Esophagus muscularis mucosa (tissue), 4 donors: ENCODE measurements at places on chromosomes 5 and 9. TPM values are rescaled to one million over a fixed set of nuclear protein-coding genes. Genes with fewer than 3 reads are reported as not detected.

Gene SCGB3A2
- not detected for total RNA-seq

Gene KCTD16
- total RNA-seq, result not detected

Gene IFNA13
- not detected for total RNA-seq

Gene SLC45A2
- total RNA-seq, result 0.26 TPM

Gene RANBP3L
- 3.5 TPM for total RNA-seq

Gene BNIP1
- 9.4 TPM for total RNA-seq

Gene SPAG8
- 0.83 TPM for total RNA-seq

Gene PCDHB11
- total RNA-seq, result 2.7 TPM

Gene CCNB1
- total RNA-seq, result 1.8 TPM

Gene GPR151
- not detected for total RNA-seq

Gene TMEM215
- total RNA-seq, result not detected

GRCh38 chr5:17277907-17278306, 60.5 kb downstream of the BASP1 start:
- DNase-seq, result no peak
- H3K4me3 ChIP-seq, result no peak overlapping the region
- no peaks in the 10 kb centered on the region for H3K27me3 ChIP-seq
- no peaks in the 10 kb centered on the region for H3K4me1 ChIP-seq
- H3K27ac ChIP-seq, result no peak overlapping the region

- peaks cover 10% of the 10 kb centered on the region for H3K36me3 ChIP-seq
- no peaks in the 10 kb centered on the region for H3K27me3 ChIP-seq
- H3K27ac ChIP-seq, result no peak overlapping the region
- H3K4me1 ChIP-seq, result peaks cover 19% of the 10 kb centered on the region
- H3K4me3 ChIP-seq, result no peak overlapping the region
Measured at GRCh38 chr5:143174714-143175398, 228.6 kb downstream of the NR3C1 start.

DNA sequence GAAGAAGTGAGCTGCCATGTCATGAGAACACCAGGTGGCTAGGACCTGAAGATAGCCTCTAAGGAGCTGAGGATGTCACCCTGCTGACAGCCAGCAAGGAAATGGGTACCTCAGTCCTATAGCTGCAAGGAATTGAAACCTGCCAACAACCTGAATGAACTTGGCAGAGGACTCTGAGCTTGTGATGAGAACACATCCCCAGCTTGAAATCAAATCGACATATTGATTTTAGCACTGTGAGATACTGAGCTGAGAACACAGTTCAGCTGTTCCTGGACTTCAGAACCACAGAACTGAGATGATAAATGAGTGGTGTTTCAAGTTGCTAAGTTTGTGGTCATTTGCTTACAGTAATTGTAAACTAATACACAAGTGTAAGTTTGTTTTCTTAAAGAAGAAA, 5.5 kb upstream of the RASEF start:
- DNase-seq, result no peak
- H3K27ac ChIP-seq, result no peak overlapping the region

DNA sequence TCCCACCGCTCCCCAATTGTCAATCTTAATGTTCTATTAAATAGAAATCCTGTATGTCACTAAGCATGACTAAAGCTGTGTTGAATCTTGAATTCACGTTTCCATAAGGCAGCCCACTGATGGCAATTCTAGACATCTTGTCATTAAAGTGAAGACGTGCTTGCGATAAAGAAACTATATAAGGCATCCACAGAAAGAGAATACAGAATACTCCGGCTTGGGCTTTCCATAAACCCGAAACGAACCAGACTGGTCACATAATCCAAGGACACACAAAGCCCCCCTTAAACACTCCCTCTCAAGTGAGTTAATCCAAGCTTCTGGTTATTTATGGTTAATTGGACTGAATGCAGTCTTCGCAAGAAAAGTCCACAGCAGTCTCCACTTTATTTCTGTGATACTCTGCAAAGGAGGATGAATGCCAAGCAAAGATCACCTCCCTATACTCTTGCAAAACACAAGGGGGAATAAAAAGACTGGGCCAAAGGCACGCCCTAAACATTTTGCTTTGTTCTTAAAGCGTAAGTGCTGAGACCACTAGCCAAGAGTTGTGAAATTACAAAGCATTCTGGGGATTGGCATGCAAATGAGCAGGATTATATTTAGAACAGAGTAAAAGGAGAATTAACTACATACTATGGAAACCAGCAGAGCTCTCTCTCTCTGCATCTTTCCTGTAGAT, 54.7 kb downstream of the DPYSL3 start:
- H3K36me3 ChIP-seq, result no peaks in the 10 kb centered on the region
- DNase-seq, result no peak
- peak overlapping the region; percentile 98 for H3K27ac ChIP-seq
- H3K4me1 ChIP-seq, result peaks cover 47% of the 10 kb centered on the region

DNA sequence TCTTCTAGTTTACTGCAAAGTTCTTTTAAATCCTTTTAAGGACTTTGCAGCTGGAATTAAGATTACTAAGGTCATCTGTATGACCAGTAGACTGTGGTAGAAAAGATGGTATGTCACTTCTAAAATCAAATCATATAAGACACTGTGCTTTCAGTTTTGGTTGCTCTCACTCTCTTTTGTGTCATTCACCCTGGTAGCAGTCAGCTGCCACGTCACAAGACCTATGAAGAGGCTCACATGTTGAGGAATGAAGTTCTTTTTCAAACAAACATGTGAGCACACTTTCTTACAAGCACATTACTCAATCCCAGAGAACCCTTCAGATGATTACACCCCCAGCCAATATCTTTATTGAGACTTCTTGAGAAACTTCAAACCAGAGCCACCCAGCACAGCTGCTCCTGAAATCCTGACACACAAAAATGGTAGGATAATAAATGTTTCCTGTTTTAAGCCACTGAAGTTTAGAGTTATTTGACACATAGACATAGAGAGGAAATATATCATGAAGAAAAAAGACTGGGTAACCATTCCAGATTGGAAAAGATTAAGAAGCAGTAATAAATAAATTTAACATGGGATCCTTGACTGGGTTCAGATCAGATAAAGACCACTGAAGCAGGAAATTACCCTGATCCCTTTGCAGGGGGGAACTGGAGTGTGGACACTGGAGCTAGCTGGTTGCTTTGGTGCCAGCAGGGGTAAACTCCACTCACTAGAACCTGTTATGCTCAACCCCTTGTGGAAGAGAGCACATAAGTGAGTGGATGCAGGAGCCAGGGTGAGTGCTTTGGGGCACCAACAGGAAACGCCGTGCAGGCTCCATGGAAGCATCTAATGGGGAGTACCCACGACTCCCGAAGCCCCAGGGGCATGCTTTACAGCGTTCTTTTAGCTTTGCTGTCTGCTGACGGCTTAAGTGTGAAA, 64.1 kb downstream of the SLCO4C1 start:
- no peaks in the 10 kb centered on the region for H3K36me3 ChIP-seq
- no peaks in the 10 kb centered on the region for H3K27me3 ChIP-seq

DNA sequence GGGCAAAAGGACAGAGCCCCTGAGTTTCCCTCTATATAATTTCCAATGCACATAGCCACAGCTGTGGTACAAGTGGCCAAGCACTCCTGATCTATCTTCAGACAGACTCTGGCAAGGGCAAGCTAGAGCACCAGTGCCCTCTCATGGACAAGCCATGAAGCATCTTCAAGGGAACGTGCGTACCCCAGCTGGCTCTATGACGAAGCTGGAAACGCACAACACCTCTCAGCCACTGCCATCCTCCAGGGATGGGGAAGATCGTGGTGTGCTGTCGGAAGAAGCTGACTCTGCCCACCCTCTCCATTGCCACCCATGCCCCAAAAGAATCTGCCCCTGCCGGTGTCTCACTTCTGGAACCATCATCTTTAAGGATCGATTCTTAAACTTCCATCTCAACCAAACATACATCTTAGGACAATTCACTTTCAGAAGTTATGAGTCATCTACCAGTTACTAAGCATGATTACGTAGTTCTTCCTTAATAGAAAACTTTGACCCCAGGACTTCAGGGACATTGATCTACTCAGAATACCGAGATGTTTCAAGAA, 482.9 kb downstream of the AGTPBP1 start:
- no peaks in the 10 kb centered on the region for H3K4me1 ChIP-seq
- no peak overlapping the region for H3K4me3 ChIP-seq
- H3K36me3 ChIP-seq, result no peaks in the 10 kb centered on the region

GRCh38 chr5:45410304-45410995, 285.7 kb downstream of the HCN1 start:
- no peaks in the 10 kb centered on the region for H3K4me1 ChIP-seq
- H3K36me3 ChIP-seq, result no peaks in the 10 kb centered on the region
- DNase-seq, result no peak
- H3K4me3 ChIP-seq, result no peak overlapping the region
- no peaks in the 10 kb centered on the region for H3K27me3 ChIP-seq

GRCh38 chr5:40384782-40385390, 294.8 kb upstream of the PTGER4 start:
- no peak overlapping the region for H3K4me3 ChIP-seq
- no peak for DNase-seq
- H3K36me3 ChIP-seq, result no peaks in the 10 kb centered on the region
- H3K4me1 ChIP-seq, result peaks cover 31% of the 10 kb centered on the region
- no peaks in the 10 kb centered on the region for H3K27me3 ChIP-seq
- no peak overlapping the region for H3K27ac ChIP-seq

DNA sequence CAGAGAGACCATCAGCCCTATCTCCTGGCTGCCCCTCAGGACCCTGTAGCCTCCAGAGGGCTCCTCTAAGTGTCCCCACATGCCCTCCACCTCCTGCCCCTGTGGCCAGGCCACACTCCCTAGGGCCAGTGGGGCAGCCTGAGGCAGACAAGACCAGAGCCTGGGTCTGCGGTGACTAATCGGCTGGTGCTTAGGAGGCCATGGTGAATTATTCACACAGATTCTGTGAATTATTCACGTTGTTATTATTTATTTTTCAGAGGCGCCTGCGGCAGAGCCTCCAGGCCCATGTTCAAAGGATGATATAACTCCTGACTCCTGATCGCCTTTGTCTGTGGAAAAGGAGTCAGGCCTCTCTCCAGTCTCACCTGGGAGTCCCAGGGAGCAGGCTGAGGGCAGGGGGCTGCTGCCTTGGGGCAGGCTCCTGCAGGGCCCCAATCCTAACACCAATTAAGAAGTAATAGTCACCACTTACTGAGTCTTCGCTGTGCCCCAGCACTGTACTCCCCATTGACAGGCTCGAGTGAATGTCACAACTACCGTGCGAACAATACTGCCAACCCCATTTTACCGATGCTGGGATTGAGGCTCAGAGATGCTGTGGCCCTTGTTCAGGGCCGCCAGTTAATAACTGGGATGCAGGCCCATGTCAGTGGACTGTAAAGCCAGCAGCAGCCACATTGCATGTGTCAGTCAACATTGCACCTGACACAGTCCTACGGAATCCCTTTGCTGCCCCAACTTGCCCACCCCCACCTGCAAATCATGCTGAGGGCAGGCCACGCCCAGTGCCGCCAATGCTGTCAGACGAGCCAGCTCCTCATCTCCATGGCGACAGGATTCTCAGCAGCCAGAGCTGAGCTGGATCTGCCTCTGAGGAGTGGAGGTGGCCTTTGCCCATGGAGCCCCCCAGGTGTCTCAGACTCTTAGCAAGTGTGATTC, 94.9 kb downstream of the PCDH1 start:
- no peaks in the 10 kb centered on the region for H3K36me3 ChIP-seq
- H3K4me1 ChIP-seq, result peaks cover 6% of the 10 kb centered on the region
- peaks cover 27% of the 10 kb centered on the region for H3K27me3 ChIP-seq
- no peak for DNase-seq

GRCh38 chr9:120532475-120532874, 47.5 kb downstream of the CDK5RAP2 start:
- no peaks in the 10 kb centered on the region for H3K4me1 ChIP-seq
- H3K27me3 ChIP-seq, result no peaks in the 10 kb centered on the region
- no peak overlapping the region for H3K27ac ChIP-seq
- DNase-seq, result no peak

- H3K27ac ChIP-seq, result peak overlapping the region; percentile 88
- no peak for DNase-seq
- peak overlapping the region; percentile 17 for H3K4me3 ChIP-seq
- peaks cover 59% of the 10 kb centered on the region for H3K4me1 ChIP-seq
Measured at GRCh38 chr9:94864196-94864595, 137.7 kb downstream of the AOPEP start.

- no peak overlapping the region for H3K4me3 ChIP-seq
- H3K27me3 ChIP-seq, result no peaks in the 10 kb centered on the region
- DNase-seq, result no peak
- H3K4me1 ChIP-seq, result no peaks in the 10 kb centered on the region
Measured at GRCh38 chr9:20269620-20270019, 352.7 kb downstream of the MLLT3 start.

DNA sequence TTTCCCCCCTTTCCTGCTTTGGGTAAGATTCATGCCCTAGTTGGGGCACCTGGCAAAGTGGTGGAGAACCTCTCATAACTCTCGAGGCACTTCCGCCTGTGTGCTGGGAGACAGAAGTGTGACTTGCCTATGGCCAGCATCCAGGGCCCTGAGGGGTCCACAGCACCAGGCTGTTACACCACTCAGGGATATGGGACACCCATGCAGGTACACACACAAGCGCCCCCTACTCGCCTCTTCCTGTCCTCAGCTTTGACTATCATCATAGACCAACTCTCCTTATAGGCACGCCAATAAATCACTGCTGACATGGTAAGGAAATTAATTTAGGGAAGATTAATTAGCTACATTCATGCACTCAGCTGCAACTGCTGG, 45.4 kb downstream of the SHB start:
- peak overlapping the region; percentile 79 for H3K27ac ChIP-seq
- no peaks in the 10 kb centered on the region for H3K27me3 ChIP-seq
- DNase-seq, result no peak
- no peaks in the 10 kb centered on the region for H3K36me3 ChIP-seq

DNA sequence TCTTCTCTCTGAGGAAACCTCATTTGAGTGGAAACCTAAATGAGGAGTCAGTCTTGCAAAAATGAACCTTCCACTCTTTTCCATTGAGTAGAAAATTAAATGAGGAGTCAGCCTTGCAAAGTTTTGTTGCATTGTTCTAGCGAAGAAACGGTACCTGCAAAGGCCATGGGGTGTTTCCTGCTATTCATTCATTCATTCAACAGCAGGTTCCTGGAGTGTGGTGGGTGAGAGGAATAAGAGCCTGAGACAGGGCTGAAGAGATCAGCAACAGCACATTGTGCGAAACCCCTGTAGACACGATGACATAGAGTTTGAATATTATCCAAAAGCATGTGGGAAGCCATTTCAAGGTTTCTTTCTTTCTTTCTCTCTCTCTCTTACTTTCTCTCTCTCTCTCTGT, 14.6 kb upstream of the SETX start:
- no peak overlapping the region for H3K4me3 ChIP-seq
- H3K27me3 ChIP-seq, result no peaks in the 10 kb centered on the region
- DNase-seq, result no peak
- H3K36me3 ChIP-seq, result peaks cover 1% of the 10 kb centered on the region
- H3K27ac ChIP-seq, result no peak overlapping the region

DNA sequence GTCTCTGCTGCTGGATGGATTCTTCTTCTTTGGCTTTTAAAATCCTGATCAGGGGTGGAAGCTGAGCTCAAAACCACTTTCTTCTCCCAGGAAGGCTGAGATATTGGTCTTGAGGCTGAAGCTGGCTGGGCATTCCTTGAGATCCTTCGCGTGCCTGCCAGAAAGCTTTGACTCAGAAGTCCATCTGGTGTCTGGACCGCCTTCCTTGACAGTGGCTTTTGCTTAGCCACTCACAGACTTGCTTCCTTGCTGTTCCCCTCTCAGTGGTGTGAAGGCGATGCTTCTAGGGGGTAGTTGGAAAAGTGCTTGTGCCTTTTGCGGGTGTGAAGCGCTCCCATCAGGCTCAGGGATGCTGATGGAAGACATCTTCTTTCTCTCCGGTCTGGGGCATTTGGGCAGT, 45.9 kb downstream of the RGS3 start:
- H3K27me3 ChIP-seq, result no peaks in the 10 kb centered on the region
- H3K27ac ChIP-seq, result no peak overlapping the region
- peaks cover 67% of the 10 kb centered on the region for H3K36me3 ChIP-seq
- peaks cover 46% of the 10 kb centered on the region for H3K4me1 ChIP-seq
- H3K4me3 ChIP-seq, result no peak overlapping the region
